ENCODE measurements at places on chromosomes 7 and 10. TPM values are rescaled to one million over a fixed set of nuclear protein-coding genes. Genes with fewer than 3 reads are reported as not detected.

GRCh38 chr7:24496036-24496435 is 77.2 kb upstream of the PALS2 start:
- no peak for DNase-seq

GRCh38 chr7:67896721-67897120 is 900.1 kb downstream of the TYW1 start:
- DNase-seq: no peak

DNA sequence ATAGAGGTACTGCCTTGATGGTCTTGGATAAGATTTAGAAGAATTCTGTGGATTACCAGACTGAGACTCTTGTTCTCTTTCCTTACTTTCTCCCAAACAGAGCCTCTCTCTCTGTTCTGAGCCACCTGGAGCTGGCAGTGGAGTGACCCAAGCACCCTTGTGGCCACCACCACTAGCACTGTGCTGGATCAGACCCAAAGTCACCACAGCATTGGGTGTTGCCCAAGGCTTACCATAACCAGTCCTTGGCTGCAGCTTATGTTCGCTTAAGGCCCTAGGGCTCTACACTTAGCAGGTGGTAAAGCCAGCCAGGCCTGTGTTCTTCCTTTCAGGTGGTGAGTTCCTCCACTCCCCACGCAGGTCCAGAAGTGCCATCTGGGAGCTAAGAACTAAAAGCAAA is 79.8 kb downstream of the SEM1 start:
- no peak for DNase-seq

DNA sequence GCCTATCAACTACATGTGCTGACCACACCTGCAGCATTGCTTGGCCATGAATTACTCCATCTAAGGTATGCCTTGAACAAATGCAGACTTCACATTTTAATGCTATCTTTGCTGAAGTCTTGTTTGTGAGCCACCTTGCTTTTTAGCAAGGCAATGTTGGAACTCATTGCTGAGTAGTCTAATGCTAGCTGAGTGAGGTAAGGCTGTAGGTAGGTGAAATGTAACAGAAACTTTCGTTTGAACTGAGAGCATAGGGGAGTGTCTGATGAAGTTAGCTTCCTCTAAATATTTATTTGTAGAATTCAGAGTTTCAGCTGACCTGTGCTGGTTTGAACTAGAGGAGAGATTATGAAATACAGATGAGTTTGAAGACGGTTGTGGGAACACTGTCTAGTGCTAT is 238.5 kb downstream of the SEMA3A start:
- DNase-seq: no peak

The ARF5 gene
- 114 TPM for total RNA-seq

DNA sequence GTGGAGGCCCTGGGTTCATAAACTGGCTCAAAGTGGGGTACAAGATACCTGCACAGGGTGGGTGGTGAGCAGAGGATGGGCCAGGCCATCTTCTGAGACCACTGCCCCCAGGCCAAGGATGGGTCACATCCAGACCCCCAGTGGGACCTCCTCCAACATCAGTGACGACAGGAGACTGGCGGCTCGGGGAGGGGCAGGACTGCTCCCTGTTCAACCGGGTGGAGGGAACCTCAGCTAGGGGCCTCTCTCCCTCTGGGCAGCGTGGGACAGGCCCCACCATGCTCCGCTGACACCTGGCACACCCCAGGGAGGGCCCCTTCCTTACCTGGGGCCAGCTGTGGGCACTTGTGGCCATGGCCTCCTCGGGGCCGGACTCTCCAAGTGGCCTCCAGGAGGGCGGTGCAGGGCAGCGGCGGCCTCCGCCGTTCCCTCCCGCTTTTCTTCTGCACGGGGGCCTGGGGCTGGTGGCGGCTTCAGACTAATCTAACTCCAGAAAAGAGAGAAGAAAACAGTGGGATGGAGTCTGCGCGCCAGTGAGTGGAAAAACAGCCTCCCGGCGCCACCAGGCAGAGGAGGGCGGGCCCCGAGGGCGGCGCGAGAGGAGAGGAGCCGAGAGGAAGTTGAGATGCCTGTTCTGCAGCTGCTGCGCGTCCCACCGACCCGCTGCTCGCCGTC is at the start of gene CALHM2:
Gene CALHM2, minus strand, starts transcription at position 540 of the 675 bp plus-strand sequence. CDS start 2,429 bp downstream, outside the sequence.
- DNase-seq: peak; percentile 69

- DNase-seq: no peak
These were observed 3.8 kb downstream of the REPIN1 start for GRCh38 chr7:150372271-150373048.

The ZNF92 gene
- 16.8 TPM for total RNA-seq

The GRK5 gene
- 28.1 TPM for total RNA-seq

DNA sequence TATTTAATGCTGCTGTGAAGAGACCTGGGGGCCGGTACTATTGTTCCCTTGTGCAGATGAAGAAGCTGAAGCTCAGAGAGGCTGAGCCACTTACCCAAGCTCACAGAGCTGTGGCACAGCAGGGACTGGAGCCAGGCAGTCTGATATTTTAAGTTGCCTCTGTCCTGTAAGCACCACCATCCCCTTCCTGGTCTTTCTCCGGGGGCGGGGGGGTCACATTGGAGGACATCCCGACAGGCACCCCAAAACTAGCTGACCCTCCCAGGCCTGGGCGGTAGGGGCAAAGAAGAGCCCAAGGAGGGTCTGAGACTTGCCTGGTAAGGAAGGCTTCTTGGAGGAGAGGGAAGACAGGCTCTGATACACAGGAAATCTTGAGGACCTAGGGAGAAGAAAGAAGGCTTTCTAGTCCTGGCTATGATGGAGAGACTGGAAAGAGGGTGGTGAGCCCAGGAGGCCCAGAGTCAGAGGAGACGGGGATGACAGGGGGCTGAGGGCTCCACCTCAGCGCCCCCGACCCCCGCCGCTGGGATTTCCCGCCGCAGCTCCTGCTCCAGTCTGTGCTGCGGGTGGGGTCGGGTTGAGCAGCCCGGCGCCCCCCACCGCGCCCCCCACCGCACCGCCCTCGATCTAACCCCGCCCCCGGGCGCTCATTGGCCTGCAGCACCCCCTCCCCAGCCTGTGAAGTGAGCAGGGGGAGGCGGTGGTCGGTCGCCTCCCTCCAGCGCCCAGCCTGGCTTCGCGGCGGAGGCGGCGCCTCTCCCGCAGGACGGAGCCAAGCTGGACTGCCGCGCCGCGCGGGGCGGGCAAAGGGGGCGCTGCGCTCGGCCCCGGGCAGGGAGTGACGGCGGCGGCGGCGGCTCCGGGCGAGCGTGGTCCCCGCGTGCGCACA is at the start of gene ADCYAP1R1:
Gene ADCYAP1R1, plus strand, starts transcription at position 711 of the 889 bp plus-strand sequence. CDS start 10,957 bp downstream, outside the sequence.
- no peak for DNase-seq

The VSIR gene
- 70.1 TPM for total RNA-seq

The MEOX2 gene
- not detected for total RNA-seq

The FBXL13 gene
- 1.0 TPM for total RNA-seq

The ADARB2 gene
- 0.60 TPM for total RNA-seq

- DNase-seq: no peak
These were observed 29.9 kb upstream of the PDCD4 start for GRCh38 chr10:110841767-110842267.

GRCh38 chr10:17857040-17857439 is 47.9 kb downstream of the MRC1 start:
- no peak for DNase-seq

GRCh38 chr10:37146443-37146842 is 21.0 kb downstream of the ANKRD30A start:
- DNase-seq: no peak

The SLC39A12 gene
- total RNA-seq: not detected

DNA sequence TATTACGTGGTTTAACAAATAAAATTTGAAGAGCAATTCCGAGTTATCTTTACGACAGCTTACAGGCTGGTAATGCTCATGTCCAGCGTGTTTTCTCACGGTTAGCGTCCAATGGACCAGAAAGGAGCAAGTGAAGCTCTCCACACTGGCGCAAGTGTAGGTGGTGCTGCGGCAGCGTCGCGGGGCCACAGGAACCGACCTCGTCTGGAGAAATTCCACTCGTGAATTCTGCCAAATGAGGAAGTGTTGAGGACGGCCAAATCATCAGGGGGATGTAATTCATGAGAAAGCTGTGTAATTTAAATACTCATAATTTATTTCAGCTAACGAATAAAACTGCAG is 350 bp upstream of the ZNF37A start:
- DNase-seq: no peak

- peak; percentile 32 for DNase-seq
These were observed 47.7 kb downstream of the LRGUK start for GRCh38 chr7:134174795-134175261.

The PNLIPRP1 gene
- total RNA-seq: not detected

GRCh38 chr10:100192350-100192749 is 6.5 kb upstream of the ERLIN1 start:
- DNase-seq: no peak

DNA sequence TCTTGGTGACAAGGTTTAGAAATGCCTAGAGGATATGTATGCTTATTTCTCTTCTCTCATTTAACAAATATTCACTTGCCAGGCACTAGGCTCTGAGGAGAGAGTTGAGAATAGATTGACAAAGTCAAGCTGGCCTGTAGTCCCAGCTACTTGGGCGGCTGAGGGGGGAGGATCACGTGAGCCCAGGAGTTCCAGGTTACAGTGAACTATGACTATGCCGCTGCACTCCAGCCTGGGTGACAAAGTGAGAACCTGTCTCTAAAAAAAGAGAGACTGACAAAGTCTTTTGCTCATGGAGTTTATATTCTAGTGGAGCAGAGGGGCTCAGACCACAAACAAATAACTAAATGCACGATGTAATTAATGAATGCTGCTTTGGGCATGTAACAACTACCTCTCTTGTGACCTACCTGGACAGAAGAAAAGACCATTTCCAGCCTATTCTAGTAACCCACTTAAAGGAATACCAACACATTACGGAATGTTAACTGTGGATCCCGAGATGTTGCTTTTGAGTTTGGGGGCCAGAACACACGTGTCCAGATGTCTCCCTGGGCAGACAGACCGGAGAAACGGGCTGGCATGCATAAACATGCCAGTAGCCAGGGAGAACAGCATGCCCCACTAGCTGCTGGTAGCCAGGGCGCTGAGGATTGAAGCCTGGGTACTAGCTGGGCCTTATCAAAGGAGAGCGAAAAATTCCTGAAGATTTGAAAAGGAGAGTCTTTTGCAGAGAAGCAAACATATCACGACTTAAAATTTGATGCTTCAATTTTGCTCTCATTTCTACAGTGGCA is 2.6 kb upstream of the BMPR1A start:
- no peak for DNase-seq

GRCh38 chr10:27719052-27719451 is 26.6 kb downstream of the MKX start:
- no peak for DNase-seq

DNA sequence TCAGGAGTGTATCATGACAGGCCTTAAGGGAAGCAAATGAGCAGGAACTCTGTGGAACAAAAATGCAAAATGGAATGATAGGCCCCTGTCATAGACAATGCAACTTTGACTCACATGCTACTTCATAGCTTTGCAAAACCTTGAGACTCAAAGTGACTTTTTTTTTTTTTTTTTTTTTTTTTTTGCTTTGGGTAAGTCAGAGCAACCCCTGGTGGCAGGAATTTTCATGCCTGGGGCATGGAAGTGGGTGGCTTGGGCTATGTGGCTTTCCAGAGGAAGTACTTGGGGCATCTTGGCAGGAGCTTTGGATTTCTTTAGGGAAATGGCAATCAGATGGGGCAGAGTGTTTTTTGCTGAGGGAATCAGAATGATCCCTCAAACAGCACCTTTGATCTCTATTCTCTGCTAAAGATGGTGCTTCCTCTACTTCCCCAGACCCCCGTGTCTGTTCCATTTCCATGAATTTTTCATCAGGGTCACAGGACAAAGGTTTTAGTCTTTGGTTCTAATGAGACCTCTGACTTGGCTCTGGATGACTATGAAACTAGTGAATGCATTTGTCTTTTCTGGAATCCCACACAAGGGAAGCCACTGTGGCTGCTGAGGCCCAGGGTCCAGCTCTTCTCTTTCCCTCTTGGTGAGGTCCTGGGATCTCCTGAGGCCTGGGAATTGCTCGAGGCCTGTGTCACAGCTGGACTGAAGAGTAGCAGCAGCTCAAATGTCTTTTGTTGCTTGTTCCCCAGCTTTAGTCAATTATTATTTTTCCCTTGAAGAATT is 62.8 kb downstream of the TACC2 start:
- DNase-seq: no peak

The CTAGE8 gene
- total RNA-seq: not detected

GRCh38 chr10:79176052-79176501 is 107.3 kb downstream of the ZMIZ1 start:
- no peak for DNase-seq

DNA sequence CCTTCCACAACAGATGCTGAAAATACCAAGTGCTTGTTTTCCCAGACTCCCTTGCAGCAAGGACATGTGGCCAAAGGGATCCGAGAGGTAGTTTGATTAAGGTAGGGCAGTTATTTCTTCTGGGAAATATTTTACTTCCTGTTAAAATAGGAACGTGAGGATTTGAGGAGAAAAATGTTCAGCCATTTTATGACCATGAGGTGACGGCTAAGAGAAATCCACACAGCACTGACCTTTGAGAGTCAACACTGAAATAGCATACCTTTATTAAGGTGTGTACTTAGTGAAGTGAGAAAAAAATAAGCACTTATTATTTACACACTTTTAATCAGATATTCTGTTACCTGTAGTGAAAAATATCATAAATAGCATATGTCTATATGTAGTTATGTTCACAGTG is 133.9 kb downstream of the PPP1R3A start:
- no peak for DNase-seq

DNA sequence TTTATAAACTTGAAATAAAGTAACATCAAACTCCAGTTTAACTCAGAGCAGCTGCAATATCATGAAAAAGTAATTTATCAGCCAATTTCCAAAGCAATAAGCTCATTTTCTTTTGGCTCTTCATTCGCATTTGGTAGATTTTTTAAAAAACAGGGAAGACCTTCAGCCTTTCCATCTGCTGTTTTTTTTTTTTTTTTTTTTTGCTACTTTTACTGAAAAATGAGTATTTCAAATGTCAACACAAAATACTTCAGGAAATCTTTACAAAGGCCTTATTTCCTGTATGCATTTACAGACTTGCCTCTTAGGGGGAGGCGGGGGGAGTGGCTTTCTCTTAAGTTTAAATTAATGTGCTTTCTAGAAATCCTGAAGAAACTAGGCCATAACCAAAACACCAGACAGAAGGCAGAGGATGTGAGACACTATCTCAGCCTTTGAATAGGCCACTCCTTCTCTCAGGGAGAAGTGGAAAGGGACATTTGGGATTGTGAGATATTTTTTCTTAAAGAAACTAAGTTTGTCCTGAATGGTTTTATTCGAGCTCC is 91.8 kb downstream of the COL28A1 start:
- DNase-seq: no peak

DNA sequence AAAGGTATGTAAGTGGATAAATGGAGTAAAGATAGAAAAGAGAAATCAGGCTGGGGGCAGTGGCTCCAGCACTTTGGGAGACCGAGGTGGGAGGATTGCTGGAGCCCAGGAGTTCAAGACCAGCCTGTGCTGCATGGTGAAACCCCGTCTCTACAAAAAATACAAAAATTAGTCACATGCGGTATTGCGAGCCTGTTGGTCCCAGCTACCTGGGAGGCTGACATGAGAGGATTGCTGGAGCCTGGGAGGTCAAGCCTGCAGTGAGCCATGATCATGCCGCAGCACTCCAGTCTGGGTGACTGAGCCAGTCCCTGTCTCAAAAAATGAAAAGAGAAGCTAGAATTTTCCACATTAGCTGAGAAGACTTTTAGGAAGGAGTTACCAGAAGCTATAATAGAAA is 14.8 kb downstream of the LCOR start:
- no peak for DNase-seq

- DNase-seq: peak; percentile 25
These were observed 230.4 kb downstream of the USP6NL start for GRCh38 chr10:11381023-11381422.

The LIPF gene
- not detected for total RNA-seq

The LDB3 gene
- 0.14 TPM for total RNA-seq

The CCDC201 gene
- total RNA-seq: not detected

The ASB4 gene
- not detected for total RNA-seq

The SH2B2 gene
- 5.0 TPM for total RNA-seq

Measured in activated T-cell treated with anti-CD3 and anti-CD28 coated beads, Interleukin-2, amount 50 U/mL, for 72 hours (primary cell).